ENCODE measurements at places on chromosomes 1 and 21.
A peak's percentile ranks its signal among the peaks of the same experiment; 100 is the strongest.

DNA sequence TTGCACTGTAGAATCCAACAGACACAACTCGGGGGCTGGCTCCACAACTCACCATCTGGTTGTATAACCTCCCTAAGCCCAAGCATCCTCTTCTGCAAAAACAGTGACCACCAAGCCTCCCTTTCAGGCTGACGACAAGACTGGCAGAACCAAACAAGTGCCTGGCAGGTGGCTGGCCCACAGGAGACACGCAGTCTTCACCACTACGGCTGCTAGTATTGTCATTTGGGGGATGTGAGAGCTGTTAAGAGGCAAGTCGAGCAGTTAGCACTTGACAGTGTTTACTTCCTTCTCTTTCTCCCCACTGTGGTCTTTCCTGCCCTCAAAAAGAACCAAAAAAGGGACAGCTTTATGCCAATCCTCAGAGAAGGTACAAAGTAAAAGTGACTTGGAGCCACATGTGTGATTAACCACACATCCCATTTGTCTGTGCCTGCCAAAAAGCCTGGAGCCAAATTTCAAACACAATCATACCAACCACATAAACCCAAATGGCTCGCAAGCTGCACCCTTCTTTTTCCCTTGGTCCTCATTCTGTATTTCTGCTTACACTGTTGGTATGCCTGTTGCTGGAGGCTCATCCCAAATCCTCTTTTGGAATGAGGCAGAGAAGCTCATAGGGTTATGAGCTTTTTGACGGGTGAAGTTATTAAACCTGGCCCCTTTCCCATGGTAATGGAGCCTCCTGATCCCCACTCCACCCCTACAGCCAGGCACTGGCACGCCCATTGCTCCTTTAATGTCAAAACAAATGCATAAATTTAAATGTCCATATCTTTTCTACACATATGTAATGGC, 94.1 kb downstream of the TGFBR3 start:
- DNase-seq = peak; percentile 24

DNA sequence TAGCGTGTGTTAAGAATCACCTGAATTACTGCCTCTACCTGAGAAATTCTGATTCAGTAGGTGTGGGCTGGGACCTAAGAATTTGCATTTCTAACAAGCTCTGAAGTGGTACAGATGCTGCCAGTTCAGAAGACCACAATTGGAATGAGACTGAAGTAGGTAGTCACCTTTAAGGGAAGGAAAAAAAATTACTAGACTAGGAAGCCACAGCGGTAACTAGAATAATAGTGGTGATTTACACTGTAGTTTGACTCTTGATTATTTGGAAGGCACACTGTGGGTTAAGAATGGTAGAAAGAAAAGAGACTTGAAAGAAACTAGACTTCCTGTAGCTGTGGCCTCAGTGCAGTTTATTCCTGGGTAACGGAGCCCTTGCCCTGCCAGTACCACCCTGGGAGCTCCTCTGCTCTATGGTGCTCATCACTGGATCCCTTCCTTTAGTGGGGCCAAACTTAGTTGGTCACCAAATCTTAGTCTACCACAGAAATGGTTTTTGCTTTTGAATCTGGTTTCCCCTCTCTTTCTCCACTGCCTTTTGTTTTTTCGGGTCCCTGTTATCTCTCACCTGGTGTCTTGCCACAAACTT, 43.6 kb downstream of the ARID1A start:
- no peak for DNase-seq

GRCh38 chr1:94803517-94804441, 16.4 kb upstream of the SLC44A3 start:
- DNase-seq = peak; percentile 23

GRCh38 chr1:22903113-22903512, 69.6 kb downstream of the LACTBL1 start:
- DNase-seq = no peak

DNA sequence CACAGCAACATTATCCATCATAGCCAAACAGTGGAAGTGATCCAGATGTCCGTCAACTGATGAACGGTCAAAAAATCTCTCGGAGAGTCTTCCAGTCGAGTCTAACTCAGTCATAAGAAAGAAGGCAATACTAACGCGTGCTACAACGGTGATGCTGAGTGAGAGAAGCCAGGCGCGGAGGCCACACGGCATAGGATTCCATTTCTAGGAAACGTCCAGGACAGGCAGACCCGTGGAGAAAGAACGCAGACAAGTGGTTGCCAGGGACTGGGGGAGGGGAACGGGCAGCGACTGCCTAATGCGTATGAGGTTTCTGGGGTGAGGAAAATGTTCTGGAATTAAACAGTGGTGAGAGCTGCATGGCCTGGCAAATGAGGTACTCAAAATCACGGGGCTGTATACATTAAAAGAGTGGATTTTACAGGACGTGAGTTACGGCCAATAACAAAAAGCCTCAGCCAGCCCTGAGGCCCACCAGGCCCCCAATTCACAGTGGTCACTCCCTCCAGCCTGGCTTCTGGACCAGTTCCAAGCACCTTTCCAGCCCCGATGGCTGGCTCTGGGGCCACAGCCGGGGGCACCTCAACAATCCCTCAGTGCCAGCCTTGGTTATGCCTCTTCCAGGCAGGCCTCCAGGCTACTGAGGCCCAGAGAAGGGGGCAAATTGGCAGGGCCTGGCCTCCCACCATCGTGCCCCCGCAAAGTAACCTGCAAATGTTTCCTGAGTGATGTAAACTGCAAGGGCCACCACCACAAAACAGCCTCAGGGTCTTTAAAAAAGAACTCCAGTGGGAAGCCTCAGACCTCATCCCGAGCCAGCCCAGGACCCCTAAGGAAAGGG, 3.4 kb downstream of the WNT9A start:
- DNase-seq = no peak

DNA sequence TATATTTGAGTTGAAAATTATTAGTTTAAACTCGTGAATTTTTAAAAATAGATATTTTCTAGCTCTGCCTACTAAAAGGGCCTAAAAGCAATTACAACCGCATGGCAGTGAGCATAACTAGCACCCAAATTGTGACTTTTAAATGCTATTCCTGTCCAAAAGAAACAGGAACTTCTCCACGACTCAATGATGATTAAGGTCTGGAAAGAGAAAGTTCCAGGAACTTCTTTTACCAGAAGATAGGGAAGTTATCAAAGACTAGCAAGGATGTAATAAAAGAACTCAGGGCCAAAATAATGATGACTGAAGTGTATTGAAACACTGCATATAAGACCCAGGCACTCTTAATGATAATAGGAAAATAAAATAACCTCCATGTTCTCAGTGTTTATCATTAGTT, 313.0 kb downstream of the PLPP3 start:
- no peak for DNase-seq

DNA sequence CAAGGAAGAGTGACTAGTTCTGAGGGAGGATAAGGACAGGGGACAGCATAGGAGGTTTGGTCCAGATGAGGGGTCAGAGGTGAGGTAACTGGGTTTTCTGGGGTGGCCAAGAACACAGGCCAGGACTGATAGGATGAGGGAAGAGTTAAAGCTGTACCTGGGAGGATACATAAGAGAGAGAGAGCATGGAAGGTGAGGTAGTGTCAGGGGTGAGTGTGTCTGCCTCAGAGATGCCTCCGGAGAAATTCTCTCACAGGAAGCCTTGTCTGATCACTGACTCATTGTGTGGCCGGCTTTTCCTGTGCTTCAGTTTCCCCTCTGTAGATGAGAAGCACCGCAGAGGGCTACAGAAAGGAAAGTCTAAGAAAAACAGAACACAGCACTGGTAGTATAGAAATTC, 40.2 kb downstream of the FASLG start:
- no peak for DNase-seq

DNA sequence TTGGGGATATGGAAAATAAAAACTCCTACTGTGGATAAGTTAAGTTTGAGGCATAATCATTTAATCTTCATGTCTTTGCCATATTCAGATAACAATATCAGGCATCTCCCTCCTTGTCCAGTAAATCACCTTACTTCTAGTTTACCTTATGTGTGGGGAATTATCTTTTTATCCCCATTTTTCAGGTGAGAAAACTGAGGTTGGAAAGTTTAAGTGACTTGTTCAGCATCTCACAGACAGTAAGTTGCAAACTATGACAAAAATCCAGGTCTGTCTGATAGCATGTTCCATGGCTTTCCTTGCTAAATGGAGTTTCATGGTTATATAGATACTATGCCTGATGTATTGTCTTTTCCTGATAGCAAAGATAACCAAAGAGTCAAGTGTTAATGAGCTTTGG, 79.7 kb downstream of the TMEM200B start:
- no peak for DNase-seq

All from NCI-H69 (cell line).